ENCODE measurements at places on chromosomes 16 and 17.
A peak's percentile ranks its signal among the peaks of the same experiment; 100 is the strongest.

GRCh38 chr17:19386974-19387920 is at the start of gene MFAP4:
Gene MFAP4 (minus strand): TSS chr17:19387190. CDS start chr17:19387155, 35 bp downstream.
- DNase-seq, result no peak

- no peak for DNase-seq
Observed at GRCh38 chr17:15266325-15267125, 1.4 kb upstream of the PMP22 start.

- no peak for DNase-seq
Observed at GRCh38 chr17:57375040-57375769, 118.9 kb downstream of the MSI2 start.

- DNase-seq, result no peak
Observed at GRCh38 chr16:5480431-5481195, 383.0 kb upstream of the EEF2KMT start.

GRCh38 chr16:21301168-21301894 is 23.2 kb upstream of the CRYM start:
- DNase-seq, result peak; percentile 76

GRCh38 chr17:78715000-78715771 is 66.9 kb downstream of the CYTH1 start:
- no peak for DNase-seq

- no peak for DNase-seq
Observed at GRCh38 chr16:88653596-88654362, 2.9 kb upstream of the CYBA start.

- no peak for DNase-seq
Observed at GRCh38 chr17:79937391-79938335, 98.0 kb downstream of the TBC1D16 start.

DNA sequence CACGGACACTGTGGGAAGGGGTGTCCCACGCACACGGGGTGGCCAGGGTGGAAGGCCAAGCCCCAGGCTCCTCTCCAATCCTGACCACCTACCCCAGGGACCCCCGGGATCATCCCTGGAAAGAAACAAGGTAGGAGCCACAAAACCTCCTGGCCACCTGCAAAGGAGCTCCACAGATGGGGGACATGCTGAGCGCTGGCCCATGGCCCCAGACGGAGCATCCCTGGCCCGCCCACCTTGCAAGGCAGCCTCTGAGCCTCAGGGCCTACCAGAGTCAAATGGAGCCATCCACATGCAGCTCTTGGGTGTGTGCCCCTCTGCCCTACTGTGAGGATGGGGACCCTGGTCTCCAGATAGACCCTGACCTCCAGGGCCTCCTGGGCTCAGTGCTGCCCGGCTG is 16.3 kb downstream of the SLC38A10 start:
- no peak for DNase-seq

- DNase-seq, result no peak
Observed at GRCh38 chr16:1514507-1514906, 19.0 kb upstream of the TMEM204 start.

DNA sequence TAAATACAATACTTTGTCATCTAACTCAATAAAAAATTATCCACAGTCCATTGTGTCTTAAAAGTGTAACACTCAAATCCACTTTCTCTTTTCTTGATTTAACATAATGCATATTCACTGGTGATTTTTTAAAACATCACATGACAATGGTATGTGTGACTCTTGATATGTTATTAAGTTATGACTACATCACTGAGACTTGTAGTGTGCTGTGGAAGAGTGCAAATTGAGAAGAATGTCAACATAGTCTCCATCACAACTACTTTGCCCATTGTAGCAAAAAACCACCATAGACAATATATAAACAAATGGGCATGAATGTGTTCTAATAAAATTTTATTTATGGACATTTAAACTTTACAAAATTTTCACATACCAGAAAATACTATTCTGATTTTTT is 380.7 kb upstream of the PMFBP1 start:
- no peak for DNase-seq

DNA sequence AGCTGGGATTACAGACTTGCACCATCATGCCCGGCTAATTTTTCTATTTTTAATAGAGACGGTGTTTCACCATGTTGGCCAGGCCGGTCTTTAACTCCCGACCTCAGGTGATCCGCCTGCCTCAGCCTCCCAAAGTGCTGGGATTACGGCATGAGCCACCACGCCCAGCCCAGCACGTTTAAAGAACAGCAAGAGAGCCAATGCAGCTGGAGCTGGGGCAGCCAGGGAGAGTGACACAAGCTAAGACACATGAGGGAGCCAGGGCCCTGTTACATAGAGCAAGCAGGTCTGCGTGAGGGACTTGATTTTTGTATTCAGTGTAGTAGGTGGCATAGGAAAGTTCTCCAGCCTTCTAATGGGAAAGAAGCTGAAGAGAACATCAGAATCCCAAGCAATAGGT is 21.7 kb upstream of the GOSR2 start:
- no peak for DNase-seq

GRCh38 chr16:65418435-65418834 is 296.6 kb upstream of the CDH11 start:
- no peak for DNase-seq

- no peak for DNase-seq
Observed at GRCh38 chr17:77101521-77102410, 39.0 kb upstream of the SEC14L1 start.

DNA sequence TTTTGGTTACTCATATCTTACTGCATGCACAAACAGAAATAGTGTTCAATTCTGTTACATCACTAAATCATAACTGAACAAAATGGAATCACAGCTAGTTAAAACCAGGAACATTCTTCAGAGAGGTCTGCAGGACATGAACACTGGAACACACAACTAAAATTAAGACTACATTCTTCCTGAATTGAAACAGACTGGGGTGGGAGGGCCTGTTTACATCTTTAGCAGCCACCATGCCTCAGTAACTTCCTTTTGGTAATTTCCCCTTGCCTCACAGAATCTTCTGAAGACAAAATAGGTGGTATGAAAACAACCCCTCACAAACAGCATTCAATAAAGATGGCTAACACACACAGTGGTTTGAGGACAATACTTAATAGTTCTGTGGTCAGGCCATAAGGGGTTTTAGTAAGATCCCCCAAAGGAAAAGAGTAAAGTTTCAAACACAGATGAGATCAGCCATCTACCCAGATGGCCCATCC is 6.5 kb downstream of the MARF1 start:
- DNase-seq, result no peak

- DNase-seq, result no peak
Observed at GRCh38 chr17:37488009-37488604, 1.6 kb upstream of the DUSP14 start.

GRCh38 chr17:1782171-1782567 is 20.3 kb downstream of the SERPINF1 start:
- DNase-seq, result no peak

DNA sequence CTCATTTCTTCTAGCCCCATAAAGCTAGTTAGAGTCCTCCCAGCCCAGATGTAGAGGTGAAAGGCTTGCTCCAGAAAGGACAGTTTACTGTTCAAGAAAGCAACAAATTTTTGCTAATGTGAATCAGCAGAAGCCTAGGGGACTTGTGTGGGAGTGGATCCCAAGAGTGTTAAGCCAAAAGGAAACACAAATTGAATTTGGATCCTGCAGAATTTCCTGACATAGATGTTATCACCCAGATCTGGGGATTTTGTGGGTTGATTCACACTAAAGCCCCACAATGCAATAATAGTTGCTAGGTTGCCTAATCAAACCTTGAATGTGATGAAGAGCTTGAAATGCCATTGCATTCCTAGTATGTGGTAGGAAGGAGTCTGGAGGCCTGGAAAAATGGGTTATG is 135.2 kb upstream of the HS3ST3A1 start:
- no peak for DNase-seq

- DNase-seq, result no peak
Observed at GRCh38 chr16:22969567-22969966, 155.6 kb downstream of the HS3ST2 start.

DNA sequence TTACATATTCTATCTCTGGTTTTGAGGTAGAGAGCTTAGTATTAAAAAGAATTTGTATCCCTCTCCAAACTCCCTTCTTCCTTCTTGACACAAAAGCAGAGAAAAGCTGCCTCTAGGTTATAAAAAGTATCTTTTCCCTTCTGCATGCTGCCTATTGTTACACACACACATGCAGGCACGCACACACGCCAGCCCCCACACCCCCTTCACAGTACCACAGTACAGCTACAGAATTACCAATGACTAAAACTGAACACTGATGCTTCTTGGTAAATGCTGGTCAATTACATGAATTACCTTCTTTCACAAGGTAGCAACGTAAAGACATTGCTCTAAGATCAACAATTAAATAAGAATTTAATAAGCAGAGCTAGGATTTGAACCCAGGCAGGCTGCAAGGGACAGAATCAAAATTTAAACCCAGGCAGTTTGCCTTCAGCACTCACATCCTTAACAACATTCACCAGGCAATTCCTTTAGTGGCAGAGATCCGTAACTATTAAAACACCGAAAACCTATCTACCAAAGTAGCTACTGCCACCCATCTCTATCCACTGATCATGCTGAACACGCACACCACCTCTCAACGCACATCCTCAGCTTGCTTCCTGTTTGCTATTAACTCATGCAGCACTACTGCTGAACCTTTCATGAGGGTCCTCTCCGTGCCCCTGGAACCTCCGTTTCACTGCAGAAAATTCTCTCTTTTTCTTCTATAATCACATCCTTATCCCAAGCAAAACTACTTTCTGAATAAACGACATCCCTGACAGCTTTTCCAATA is 37.8 kb downstream of the YWHAE start:
- DNase-seq, result peak; percentile 35

GRCh38 chr16:15523092-15523541 is 88.7 kb downstream of the BMERB1 start:
- DNase-seq, result no peak

GRCh38 chr17:16040710-16041251 is 41.2 kb downstream of the TTC19 start:
- DNase-seq, result no peak

- peak; percentile 33 for DNase-seq
Observed at GRCh38 chr16:3459401-3460090, 16.1 kb downstream of the NAA60 start.

DNA sequence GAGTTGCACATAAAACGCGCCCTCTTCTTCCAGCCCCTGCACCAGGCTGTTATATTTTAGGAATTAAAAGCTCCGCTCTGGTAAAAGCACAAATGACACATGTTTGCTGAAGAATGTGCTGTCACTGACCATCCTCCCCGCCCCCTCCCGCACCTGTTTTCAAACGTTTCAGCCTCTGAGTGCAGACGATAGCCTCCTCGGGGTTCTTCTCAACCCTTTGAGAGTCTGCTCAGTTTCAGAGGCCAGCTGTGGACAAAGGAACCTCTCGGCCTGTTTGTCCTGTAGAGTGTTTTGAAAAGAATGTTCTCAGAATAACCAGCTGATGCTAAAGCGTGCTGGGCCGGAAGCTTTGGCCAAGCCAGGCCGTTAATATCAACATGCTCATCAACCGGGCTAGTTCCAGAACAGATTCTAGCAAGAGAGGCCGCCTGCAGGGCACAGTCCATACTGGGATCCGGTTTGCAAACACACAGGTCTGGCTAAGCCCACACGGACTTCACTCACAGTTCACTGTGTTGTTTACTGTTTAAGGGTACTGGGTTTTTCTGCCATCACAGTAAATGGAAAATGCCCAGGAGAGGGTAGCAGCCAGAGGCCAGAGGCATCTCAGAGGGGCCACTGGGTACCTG is 6.4 kb upstream of the CACNG4 start:
- DNase-seq, result no peak

Data from stimulated activated CD4-positive, alpha-beta T cell treated with anti-CD3 and anti-CD28 coated beads, Interleukin-15, amount 100 ng/mL, for 24 hours (primary cell).